ENCODE measurements at places on chromosomes 16 and 17.

GRCh38 chr17:29255926-29256522 lies 9.4 kb downstream of the CRYBA1 start:
- no peak for DNase-seq

DNA sequence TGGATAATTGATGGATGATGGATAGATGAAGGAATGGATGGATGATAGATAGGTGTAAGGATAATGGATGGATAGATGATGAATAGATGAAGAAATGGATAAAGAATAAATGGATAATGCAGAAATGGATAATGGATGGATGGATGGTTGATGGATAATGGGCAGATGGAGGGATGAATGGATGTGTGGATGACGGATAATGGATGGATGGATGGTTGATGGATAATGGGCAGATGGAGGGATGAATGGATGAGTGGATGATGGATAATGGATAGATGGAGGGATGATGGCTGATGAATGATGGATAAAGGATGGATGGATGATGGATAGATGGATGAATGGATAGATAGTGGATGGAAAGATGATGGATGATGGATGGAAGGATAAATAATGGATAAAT lies 239.2 kb downstream of the KATNIP start:
- no peak for DNase-seq

- DNase-seq = no peak
Measured at GRCh38 chr17:76527430-76528111, 9.9 kb downstream of the CYGB start.

DNA sequence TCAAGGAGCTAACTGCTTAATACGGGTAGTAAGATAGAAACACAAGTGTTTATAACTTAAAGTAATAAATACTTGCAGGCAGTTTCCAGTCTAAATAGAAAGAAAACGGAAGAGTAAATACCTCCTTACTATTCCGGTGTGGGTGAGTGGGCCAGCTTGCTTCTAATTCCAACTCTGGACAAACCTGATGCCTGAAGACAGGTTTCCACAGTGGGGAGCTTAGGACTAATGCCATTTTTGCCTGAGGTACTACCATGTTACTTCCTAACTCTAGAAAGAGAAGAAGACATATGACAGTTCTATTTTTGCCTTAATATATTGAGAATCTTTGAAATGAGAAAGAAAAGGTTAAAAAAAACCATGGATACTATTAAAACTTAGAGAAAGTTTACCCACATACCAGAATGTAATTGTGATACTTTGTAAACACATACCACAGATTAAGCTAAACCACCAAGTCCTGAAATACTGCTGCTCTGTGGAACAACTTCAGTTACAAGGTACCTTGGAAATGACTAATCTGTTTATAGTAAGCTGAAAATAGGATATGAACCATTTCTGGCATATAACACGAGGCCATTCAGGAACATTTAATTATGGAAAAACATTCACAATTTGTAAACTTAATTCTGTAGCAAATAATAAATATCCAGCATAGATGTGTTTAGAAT lies 70.2 kb downstream of the ZZEF1 start:
- DNase-seq = no peak

DNA sequence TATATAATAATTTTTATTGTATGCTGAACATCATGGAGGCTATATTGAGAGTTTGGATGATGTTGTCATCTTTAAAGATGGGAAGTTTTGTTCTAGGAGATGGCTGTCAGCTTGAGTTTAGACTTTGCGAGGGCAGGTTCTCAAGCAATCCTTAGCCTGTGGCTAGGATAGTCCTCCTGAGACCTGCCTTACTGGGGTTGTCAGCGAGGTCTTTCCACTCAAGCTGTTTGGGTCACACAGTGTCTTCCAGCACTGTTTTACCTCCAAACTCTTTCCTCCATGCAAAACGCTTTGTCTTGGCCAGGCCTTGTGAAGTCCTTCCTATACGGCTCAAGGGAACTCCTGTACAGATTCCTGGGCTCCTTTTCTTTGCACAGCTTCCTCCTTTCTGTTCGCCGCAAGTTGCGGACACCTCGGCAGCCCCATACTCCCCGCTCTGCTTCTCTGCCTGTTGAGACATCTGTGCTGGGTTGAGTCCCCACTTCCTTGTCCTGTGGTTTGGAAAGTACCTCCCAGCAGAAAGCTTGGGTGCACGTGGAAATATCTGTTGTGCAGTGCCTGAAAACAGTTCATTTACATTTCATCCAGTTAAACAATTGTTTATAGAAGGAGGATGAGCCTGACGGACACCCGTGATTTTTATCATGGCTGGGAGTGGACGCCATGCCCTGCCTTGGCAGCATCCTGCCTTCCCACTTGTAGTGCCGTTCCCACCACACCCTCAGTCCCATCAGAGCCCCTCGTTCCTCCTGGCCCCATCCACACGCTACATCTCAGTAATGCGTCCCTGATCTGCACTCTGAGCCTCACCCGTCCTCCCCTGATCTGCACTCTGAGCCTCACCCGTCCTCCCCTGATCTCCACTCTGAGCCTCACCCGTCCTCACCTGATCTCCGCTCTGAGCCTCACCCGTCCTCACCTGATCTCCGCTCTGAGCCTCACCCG lies 55.0 kb upstream of the CBFA2T3 start:
- DNase-seq = peak; percentile 20

- no peak for DNase-seq
Measured at GRCh38 chr16:84817206-84817605, 2.6 kb upstream of the CRISPLD2 start.

- DNase-seq = no peak
Measured at GRCh38 chr16:52497067-52497816, 49.7 kb downstream of the TOX3 start.

DNA sequence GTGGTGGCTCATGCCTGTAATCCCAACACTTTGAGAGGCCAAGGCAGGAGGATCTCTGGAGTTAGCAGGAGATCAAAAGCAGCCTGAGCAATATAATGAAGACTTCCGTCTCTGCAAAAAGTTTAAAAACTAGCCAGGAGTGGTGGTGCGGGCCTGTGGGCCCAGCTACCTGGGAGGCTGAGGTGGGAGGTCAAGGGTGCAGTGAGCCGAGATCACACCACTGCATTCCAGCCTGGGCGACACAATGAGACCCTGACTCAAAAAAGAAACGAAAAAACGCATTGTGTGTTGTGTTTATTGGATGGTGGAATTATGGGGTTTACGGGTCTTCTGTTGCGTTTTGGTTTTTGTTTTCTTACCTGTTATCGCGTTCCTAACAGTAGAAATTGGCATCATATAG lies 863 bp upstream of the DDX19A start:
- no peak for DNase-seq

- no peak for DNase-seq
Measured at GRCh38 chr16:11257131-11257938, 1.3 kb upstream of the SOCS1 start.

DNA sequence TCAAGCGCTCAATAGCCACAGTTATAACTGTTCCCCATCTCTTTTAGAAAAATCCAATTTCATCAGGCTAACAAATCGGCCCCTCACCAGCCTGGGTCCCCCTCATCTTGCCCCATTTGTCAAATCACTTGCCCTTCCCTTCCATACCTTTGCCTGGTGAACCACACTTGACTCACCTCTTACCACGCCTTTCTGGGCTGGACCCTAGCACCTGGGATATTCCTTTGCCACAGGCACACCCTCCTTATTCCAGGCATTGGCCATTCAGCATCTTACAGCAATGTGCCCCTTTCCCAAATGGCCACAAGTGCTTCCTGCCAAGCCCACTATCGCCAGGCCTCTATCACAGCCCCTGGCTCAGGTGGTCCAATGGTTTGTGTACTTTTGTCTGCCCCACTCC lies 14.9 kb downstream of the CMTM4 start:
- no peak for DNase-seq

DNA sequence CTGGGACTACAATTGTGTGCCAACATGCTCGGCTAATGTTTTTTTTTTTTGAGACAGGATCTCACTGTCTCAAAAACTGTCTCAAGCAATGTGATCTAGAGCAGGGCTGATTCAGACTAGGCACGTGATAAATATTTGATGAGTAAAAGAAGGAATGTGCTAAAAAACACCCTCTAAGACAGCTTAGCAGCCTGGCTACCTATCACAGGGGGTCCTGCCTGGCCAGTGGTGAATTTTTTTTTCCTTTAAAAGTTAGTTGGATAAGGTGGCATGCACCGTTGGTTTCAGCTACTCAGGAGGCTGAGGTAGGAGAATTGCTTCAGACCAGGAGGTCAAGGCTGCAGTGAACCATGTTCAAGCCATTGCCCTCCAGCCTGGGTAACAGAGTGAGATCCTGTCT lies 14.8 kb upstream of the GPATCH8 start:
- DNase-seq = no peak

GRCh38 chr16:68235108-68235886 lies 630 bp downstream of the ESRP2 start:
- DNase-seq = no peak

GRCh38 chr17:5499476-5500231 lies 13.3 kb downstream of the MIS12 start:
- no peak for DNase-seq

- DNase-seq = no peak
Measured at GRCh38 chr16:58343562-58343961, 48.7 kb upstream of the GINS3 start.

GRCh38 chr16:50247906-50248608 lies 18.3 kb upstream of the ADCY7 start:
- DNase-seq = no peak

DNA sequence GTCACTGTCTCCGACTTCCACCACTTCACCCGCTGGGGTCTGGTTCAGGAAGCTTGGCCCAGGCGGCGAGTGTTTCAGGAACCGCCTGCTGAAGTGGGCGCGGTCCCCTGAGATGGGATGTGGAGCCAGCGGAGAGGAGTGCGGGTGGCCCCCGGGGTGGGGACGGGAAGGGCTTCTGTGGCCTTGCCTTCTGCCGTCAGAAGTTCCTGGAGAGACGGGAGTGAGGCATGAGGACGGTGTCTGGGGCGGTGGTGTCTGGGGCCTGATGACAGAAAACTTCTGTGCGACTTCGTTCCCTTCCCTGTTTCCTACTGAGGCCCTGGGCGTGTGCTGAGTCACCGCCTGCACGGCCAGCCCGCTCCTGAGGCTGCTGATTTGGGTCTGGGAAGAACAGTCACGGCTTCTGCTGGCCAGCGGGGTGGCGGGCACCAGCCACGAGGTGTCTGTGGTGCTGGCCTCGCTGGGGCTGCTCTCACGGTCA lies 12.3 kb upstream of the NLRC3 start:
- DNase-seq = no peak

GRCh38 chr16:85258166-85258565 lies 145.9 kb upstream of the CIBAR2 start:
- no peak for DNase-seq

- no peak for DNase-seq
Measured at GRCh38 chr16:85366031-85366763, 246.9 kb upstream of the GSE1 start.

- no peak for DNase-seq
Measured at GRCh38 chr16:19680881-19681340, 37.1 kb downstream of the KNOP1 start.

GRCh38 chr17:78840530-78840779 lies 159 bp downstream of the USP36 start:
- DNase-seq = no peak

DNA sequence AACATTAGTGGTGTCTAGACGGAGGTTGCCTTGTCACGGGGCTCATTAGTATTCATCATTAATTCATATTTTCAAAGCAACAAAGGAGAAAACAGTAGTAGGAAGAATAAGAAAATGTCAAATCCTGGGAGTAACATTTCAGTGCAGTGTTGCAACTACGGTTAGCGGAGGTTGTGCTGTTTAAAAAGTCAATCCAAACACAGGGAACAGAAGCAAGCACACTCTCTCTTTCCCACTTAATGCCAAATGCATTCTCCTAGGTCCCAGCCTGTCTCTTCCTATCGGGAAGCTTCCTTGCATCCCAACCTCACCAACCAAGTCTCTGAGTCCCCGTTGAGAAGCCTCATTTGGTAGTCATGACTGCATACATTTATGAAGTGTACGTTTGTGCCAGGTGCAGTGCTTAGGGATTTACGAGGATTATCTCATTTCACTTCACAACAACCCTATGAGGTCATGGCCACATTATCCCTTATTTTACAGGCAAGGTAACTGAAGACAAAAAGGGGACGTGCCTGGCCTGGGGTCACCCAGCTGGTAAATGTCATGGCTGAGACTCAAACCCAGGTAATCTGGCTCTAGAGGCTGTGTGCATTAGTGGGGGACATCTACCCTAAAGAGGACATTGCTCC lies 283.6 kb upstream of the SALL1 start:
- no peak for DNase-seq

DNA sequence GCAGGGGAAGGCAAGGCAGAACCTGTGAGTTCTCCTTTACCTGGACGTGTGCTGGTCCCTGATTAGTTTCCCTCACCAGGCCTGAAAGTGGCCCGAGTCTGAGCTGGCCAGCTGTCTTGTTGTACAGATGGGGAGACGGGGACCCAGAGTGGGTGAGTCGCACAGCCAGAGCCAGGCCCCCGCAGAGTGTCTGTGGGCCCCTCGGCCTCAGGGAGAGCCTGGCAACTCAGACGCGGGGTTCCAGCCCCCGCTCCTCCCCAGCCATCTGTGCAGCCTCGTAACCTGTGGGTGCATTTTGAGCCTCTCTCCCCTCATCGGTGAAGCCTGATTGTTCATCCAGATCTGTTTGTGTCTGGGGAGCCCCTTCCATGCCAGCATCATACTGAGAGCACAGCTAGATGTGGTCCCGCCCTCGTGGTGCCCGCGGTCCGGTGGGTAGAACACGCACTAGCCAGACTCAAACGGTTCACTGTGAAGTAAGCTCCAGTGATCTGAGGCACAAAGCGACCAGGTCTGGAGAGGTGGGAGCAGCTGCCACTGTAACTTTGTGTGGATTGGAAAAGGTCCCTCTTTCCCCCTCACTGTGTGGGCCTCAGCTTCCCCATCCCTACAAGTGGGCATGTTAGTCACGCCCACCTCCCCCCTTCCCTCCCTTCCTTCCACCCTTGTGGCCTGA lies 6.0 kb upstream of the NDRG4 start:
- DNase-seq = no peak

GRCh38 chr16:12086822-12087221 lies 110.3 kb downstream of the SNX29 start:
- no peak for DNase-seq

DNA sequence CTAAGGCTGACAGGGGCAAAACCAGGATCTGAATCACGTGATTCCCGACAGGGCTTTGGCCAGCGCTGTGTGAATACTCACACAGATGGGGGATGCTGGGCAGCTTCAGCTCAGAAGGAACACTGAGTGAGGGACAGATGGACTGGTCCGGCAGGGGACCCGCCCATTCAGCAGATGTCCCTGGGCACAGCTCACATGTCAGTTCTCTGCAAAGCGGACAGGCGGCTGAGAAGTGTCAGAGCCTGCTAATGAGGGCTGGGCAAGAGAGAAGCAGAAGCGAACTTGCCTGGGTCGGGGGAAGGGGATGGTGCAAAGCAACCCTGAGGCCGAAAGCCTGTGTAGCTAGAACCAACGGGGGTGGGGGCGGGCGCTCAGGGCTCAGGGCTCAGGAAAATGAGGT lies 11.9 kb upstream of the GLIS2 start:
- DNase-seq = no peak

DNA sequence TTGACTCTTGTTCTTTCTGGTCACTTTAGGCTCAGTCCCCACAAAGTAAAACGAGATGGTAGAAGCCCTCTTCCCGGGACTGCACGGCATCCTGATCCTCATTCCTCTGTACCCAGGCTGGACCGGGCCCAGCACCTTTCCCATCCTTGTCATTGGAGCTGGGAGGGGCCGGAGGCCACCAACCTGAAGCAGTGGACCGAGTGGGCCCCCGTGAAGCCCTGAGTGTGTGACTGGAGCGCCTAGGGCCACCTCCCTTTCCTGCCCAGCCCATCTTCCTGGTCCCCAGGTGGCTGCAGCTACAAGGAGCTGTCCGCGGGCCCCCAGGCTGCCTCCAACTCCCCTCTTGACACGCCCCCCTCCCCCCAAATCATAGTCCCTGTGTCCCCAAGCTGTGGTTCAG lies 17.1 kb upstream of the CD300A start:
- DNase-seq = no peak

Measured in stimulated activated CD8-positive, alpha-beta memory T cell treated with anti-CD3 and anti-CD28 coated beads, Interleukin-7, amount 100 ng/mL, for 24 hours (primary cell).